ENCODE measurements at places on chromosomes 7 and 10.

GRCh38 chr7:90402785-90403173, 482 bp upstream of the CLDN12 start:
- DNase-seq: no peak

DNA sequence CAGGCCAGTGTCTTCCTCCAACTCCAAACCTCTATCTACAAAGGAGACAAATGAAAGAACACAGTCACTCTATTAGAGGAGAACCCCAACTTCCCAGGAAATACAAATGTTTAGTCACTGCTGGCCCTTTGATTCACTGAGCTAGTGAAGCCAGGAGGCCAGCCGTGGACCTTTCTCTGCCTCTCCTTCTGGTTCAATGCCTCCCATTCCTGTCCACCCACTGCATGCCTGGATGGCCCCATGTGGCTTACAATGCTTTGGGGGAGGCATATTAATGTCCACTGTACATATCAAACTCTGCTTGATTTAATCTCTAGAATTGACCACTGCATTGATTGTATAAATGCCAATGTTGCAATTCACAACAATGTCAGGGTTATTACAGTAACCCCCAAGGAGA, 687.3 kb downstream of the KCNMA1 start:
- DNase-seq: no peak

DNA sequence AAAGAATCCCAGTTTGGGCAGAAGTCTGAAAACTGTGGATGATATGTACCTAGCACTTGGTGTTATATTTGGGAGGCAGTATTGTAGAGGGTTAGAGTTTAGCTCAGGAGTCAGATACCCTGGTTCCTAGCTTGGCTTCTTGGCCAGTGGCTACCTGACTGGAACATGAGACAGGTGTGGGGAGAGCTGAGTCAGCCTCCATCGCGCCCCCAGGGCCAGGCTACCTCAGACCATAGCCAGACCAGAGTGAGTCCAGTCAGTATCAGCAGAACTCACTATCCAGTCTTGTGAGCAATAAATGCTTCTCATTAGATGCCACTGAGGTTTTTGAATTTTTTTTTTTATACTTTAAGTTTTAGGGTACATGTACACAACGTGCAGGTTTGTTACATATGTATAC, 26.0 kb downstream of the CYP3A5 start:
- no peak for DNase-seq

DNA sequence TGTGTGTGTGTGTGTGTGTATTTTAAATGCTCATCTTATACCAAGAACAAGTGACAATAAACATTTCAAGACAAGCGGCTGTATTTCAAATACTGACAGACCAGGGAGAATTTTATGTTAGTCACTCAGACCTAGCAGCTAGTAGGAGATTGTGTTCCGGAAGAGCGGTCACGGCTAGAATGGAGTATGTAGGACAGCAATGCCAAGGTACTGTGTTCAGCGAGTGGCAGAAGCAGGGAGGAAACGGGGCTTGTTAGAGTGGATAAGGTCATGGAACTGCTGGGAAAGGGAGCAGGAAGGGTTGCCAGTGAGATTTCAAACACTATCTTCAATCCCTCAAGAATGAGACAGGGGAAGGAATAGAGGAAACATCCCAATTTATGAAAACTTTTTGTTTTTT, 260.5 kb upstream of the PITRM1 start:
- no peak for DNase-seq

- no peak for DNase-seq
These were observed 143.4 kb upstream of the ITGB1 start for GRCh38 chr10:33101392-33101787.

DNA sequence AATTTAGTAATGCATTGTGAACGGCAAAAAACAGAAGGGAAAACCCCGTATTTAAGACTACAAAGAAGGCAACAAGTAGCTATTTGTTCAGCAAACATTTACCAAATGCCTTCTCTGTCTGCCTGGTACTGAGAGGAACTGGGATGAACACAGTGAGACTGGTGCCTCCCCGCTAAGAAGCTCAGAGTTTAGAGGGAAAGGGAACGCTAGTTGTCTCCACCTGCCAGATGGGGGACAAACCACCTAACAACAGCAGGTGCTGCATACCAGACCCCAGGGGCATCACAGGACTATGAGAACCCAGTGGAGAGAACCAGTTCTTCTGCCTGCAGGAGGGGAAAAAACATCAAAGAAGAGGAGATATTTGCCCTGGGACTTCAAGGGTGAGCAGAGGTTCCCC, 147.1 kb downstream of the SLC25A13 start:
- no peak for DNase-seq

GRCh38 chr10:133442191-133442966, 11.4 kb upstream of the SCART1 start:
- DNase-seq: no peak

DNA sequence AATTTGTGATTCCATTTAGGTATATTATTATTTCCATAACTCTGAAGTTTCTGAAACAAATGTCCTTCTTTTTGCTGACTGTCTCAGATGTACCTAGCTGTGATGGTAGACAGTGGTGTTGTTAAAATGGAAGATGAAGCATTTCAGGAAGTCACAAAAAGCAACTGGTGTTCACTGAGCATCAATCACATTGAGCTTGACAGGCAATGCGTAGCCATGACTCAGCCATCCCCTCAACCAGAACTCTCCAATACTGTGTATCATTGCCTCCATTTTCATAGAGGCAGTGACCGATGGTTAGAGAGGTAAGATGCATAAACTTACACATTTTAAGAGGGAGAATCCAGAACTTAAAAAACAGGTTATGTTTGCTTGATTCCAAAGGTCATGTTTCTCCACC, 434.0 kb downstream of the INHBA start:
- no peak for DNase-seq

GRCh38 chr10:73076360-73077183, 20.1 kb downstream of the P4HA1 start:
- DNase-seq: no peak

- DNase-seq: no peak
These were observed 58.4 kb upstream of the WAPL start for GRCh38 chr10:86579883-86580520.

Measured in activated CD4-positive, alpha-beta T cell treated with anti-CD3 and anti-CD28 coated beads, Interleukin-2, amount 50 U/mL, for 4 hours (primary cell).